Frontal cortex (tissue), 4 donors: ENCODE measurements at places on chromosomes 7 and 10. TPM values are rescaled to one million over a fixed set of nuclear protein-coding genes. Genes with fewer than 3 reads are reported as not detected.

Gene MTURN
- 368 TPM for total RNA-seq

Gene NCAPG2
- 12.2 TPM for total RNA-seq

Gene BTBD16
- total RNA-seq: not detected

Gene PNLIPRP3
- not detected for total RNA-seq

Gene IDI2
- not detected for total RNA-seq

Gene LIPF
- not detected for total RNA-seq

Gene MEOX2
- total RNA-seq: not detected

Gene IFIT1B
- total RNA-seq: 0.41 TPM

Gene HOXA6
- total RNA-seq: not detected

Gene ADAM12
- total RNA-seq: 2.9 TPM

Gene SAP25
- total RNA-seq: not detected

Gene MLXIPL
- not detected for total RNA-seq

Gene XRCC2
- total RNA-seq: 2.9 TPM

Gene CDHR1
- 1.6 TPM for total RNA-seq

Gene FBXO24
- 0.41 TPM for total RNA-seq

Gene SGCE
- total RNA-seq: 69.7 TPM

Gene JMJD1C
- 165 TPM for total RNA-seq

Gene NMT2
- total RNA-seq: 62.0 TPM

Gene TAX1BP1
- total RNA-seq: 76.6 TPM

Gene NOS3
- 0.82 TPM for total RNA-seq

Gene PILRA
- total RNA-seq: 0.82 TPM

Gene GJD4
- not detected for total RNA-seq

Gene ITGB8
- total RNA-seq: 66.9 TPM

Gene OR13A1
- under 0.01 TPM for total RNA-seq

Gene PPIA
- total RNA-seq: 518 TPM

Gene VWDE
- 1.2 TPM for total RNA-seq

Gene ADGRA1
- 2.4 TPM for total RNA-seq

Gene STEAP1B
- 2.4 TPM for total RNA-seq

Gene PPP1R17
- total RNA-seq: 2.9 TPM

Gene IDI1
- 160 TPM for total RNA-seq

Gene JCAD
- 10.2 TPM for total RNA-seq

Gene GIMAP5
- 3.7 TPM for total RNA-seq

Gene LIPJ
- 3.7 TPM for total RNA-seq

Gene GIMAP8
- 1.6 TPM for total RNA-seq

Gene DKK1
- 6.5 TPM for total RNA-seq

Gene RELN
- total RNA-seq: 57.5 TPM

Gene INMT
- total RNA-seq: 0.41 TPM

Gene MCM10
- 2.4 TPM for total RNA-seq

Gene WEE2
- total RNA-seq: under 0.01 TPM

Gene HOGA1
- total RNA-seq: 0.41 TPM

Gene TUBAL3
- total RNA-seq: not detected

Gene ABCB1
- total RNA-seq: 6.5 TPM
